ENCODE measurements at places on chromosomes 4 and X.

GRCh38 chr4:40586034-40586433 is 43.6 kb downstream of the RBM47 start:
- no peak for DNase-seq

- no peak for DNase-seq
These were observed 104.8 kb upstream of the ENPP6 start for GRCh38 chr4:184322328-184323025.

GRCh38 chr4:73383452-73383851 is 20.6 kb upstream of the ALB start:
- DNase-seq: no peak

- no peak for DNase-seq
These were observed 44.3 kb downstream of the TMEM131L start for GRCh38 chr4:153510252-153511001.

DNA sequence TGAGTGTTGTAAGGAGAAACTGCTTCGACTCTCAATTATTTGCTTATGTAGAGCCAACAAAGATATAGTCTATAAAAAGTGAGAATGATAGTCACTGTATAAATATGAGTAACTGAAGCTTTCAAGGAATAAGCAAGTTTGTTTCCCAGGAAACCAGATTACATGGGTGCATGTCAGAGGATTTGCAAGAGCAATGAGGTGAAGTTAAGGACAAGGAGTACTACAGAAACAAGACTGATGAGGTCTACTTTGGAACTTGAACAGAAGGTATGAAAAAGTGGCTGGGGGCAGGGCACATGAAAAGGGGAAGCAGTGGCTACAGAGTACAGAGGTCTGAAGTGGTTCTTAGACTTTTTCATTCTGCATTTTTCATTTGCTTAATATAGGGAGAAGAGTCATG is 321.0 kb upstream of the CXXC4 start:
- no peak for DNase-seq

DNA sequence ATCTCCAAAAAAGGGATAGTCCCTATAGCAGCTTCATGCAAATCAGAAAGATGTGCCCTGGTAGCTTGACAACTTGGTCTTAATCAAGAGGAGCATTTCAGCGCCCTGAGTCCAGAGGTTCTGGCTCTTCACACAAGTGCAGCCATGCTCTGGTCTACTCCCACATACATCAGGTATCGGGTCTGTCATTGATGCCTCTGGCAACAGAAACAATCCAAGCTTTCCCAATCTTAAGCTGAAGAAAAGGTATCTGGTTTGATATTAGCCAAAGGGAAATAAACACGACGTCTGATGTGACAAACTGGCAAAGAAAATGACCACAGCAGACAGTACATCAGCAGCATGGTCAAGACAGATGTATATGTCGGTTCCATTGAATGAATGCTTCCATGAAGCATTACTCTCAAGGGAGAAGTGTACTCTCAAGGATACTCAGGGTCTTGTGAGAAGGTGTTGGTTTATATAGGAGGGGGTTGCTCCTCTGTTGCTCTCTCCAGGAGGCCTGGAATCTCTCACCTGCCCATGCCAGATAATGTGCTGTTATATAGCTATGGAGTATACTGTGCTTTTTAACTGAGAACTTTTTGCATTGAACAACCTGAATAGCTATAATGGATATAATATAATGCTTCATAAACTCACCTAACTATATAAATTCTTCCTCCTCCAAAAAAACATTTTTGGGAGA is 879.6 kb upstream of the PCDH10 start:
- DNase-seq: no peak

- DNase-seq: no peak
These were observed 648.6 kb upstream of the AGA start for GRCh38 chr4:178090640-178091411.

DNA sequence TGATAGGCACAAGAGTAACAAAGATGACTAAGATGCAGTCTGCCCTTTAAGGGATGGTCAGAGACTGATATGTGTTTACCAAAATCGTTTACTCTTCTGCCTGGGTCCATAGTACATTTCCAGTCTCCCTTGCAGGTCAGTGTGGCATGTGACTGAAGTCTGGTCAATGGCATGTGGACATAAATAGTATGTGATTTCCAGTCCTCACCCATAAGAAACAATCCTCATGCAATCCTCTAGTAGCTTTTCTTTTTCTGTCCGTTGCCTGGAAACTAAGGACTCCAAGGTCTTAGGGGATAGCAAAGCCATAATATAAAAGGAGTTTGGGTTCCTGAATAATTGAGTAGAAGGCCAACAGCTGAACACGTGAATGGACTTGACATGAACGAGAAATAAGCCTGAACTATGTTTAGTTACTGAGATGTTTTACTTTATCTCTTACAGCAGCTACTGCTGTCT is 1.1 kb downstream of the SLC9B2 start:
- DNase-seq: no peak
